ENCODE measurements at places on chromosomes 2 and 18.

DNA sequence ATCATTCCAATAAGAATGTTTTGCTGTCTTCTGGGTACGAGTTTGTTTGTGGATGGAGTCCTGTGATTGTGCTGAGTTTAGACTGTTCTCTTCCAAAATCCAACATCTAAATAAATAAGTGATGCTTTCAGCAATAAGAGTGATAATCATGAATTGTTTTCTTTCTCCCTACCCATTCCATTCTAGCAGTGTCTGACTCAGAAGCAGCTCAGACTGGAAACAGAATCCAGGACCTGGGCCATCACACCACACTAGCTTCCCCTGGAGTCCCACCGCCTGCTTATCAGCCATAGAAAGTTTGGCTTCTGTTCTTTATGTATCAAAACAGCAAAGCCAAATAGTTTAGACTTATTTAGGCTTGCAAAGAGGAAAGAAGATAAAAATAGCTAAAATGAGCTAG, 76.4 kb upstream of the CNGA3 start:
- DNase-seq, result no peak

- DNase-seq, result no peak
Measured at GRCh38 chr18:59881728-59882656, 17.8 kb upstream of the PMAIP1 start.

DNA sequence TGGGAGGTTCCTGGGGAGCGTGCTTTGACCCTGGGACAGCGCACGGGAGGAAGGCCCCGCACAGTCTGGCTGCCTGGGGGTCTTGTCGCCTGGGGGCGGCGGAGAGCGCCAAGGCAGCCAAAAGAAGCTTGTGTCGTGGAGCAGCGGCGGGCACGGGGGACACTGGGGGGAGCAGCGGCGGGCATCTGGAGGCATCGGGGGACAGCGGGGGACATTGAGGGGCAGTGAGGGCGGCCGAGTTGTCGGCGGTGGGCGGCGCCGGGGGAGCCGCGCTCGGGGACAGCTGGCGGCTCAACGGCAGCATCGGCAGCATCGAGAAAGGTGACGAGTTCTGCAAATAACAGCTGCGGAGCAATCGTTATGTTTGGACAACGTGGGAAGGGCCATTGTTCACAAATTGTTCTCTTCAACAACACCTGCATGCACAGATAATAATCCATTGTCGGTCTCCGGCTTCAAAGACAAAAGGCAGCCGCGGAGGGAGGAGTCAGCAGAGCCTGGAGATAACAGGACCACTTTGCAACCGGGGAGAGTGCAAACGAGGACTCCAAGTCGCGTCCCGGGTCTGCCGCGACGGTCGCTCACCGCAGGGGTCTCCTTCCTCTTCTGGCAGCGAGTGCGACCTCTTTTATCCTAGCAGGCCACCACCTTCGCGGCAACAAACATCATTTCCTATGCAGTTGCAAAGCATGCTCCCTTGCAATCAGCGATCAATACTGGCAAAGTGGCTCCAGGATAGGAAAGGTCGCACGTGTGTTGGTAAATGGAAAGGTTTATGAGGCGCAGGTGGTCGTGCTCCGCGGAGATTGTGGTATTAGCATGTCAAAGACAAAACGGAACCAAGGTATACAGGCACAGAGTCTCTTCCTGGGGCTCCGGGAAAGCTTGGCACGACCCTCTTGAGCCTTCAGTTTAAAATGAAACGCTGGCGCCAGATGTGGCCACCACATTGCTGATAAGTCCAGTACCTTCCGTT, 132.3 kb upstream of the DLX2 start:
- DNase-seq, result peak; percentile 24

DNA sequence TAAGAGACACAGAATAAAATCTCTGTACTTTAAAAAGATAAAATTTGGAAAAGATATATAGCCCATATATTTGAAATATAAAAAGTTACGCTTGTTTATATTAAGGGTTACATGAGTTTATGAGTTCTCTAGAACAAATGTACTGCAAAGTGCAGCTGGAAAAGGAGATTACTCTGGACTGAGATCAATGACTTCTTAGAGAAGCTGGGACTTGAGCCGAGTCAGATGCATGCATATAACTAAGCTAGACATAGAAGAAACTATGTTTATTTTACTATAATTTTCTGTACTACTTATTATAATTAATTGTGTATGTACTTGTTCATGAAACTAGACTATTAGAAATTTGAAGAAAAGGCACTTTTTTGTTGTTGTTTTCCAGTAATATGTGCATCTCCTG, 170.3 kb upstream of the NXPH2 start:
- no peak for DNase-seq

DNA sequence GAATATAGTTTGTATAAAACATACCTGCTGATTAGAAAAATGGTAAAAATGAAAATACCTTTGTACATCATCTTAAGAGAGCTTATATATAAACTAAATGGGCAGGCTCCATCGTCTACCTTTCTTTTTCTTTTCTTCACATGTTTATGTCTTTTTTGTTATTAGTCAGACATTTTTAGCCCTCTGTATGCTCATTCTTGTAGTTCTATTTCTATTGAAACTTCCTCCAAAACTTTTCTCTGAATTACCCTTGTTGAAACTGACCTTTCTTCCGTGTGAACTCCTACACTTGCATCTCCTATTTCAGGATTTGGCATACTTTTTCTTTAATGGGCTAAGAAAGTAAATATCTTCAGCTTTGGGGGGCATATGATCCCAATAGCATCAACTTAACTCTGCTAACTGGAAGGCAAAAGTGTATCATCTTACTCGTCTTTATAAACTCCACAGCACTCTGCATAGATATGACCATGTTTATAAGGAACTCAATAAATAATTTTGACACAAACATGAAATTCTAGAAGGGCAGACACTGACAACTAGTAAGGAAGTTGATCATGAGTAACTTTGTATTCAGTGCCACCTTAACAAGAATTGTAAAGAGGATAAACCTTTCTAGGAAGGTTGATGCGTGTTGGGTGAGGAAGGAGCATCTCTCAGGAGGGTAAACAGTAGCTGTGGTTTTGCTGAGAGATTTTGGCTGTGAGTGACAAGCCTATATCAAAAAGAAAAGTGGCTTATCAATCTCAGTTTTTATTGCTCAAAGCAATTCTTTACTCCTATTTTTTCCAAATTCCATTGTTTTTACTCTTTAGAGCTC, 127.6 kb downstream of the PIK3C3 start:
- no peak for DNase-seq

GRCh38 chr2:28419443-28420270, 27.0 kb downstream of the FOSL2 start:
- no peak for DNase-seq

DNA sequence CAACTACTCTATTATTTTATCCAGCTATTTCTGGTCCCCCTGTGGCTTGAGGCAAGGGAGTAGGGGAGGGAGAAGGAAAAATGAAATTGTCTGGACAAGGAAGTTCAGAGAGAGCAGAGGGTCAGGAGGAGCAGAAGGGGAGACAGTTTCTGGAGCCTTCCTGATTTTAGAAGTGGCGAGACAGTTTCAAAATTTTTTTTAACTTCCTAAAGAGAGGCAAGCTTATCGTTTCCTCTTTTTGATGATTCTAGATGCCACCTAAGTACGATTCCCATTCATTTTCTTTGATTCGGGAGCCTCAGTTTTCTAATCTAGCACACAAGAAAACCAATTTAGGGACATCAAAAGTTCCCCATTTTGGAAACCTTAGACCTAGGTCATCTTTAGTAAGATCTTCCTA, 96.9 kb upstream of the B3GNT2 start:
- DNase-seq, result no peak

- DNase-seq, result no peak
Measured at GRCh38 chr2:166593403-166593802, 99.4 kb upstream of the SCN7A start.

DNA sequence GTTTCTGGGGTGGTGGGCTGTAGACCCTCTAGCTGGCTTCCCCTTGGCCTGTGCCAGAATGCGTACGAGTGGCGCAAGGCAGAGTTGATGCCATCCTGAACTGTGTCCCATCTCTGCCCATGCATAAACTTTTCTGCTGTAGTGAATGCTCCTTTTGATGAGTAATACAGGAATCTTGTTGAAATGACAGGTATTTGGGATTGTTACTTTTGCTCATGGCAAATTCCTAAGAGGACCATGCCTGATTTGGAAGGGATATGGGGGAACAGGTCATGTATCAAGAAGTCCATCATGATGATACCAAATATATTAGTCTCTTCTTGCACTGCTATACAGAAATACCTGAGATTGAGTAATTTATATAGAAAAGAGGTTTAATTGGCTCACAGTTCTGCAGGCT, 648.0 kb downstream of the SLC4A3 start:
- no peak for DNase-seq

DNA sequence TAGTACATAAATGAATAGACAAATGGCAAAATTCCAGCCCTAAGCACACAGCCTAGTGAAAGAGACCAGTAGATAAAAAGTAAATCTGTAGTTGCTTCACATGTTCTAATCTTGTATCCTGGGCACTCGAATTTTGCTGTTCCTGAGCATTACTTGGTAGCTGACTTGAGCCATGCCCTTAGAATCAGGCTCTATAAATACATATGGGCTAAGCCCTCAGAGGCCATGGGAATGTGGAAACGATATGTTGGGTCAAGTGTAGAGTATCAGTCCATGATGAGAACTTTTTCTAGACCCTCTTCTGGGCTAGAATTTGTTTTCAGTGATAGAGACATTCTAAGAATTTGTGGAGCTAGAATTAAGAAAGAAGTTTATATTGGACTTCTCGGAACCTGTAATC, 21.9 kb downstream of the ELAC1 start:
- DNase-seq, result no peak

GRCh38 chr2:71734620-71735019, 281.3 kb downstream of the DYSF start:
- DNase-seq, result no peak

GRCh38 chr2:143192716-143193115, 63.5 kb downstream of the ARHGAP15 start:
- DNase-seq, result no peak

DNA sequence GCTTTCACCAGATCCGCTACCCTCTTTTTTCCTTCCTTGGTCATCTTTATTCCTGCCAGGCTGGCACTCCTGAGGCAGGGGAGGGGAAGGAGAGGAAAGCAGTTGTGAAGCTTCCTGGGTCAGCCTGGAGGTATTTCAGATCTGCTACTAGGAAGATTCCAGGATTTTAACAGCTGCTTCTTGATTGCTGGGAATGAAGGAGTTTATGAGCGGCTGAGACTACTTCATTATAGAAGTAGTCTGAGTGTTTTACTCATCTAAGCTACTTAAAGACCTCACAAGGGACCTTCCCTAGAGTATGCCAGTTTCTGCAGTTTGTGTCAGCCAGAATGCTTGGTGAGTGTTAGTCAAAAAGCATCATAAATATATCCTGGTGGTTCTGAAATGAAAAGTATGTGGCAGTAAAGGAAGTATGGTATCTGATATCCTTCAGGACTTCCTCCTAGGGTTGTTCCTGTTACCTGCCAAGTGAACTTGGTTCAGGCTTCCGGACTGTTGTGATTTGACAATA, 1.9 kb downstream of the TANC1 start:
- no peak for DNase-seq

GRCh38 chr2:16014041-16014787, 73.9 kb downstream of the MYCN start:
- DNase-seq, result no peak

GRCh38 chr2:9753276-9753600, 90.0 kb upstream of the TAF1B start:
- DNase-seq, result peak; percentile 47

- no peak for DNase-seq
Measured at GRCh38 chr18:6566338-6566911, 151.7 kb upstream of the L3MBTL4 start.

GRCh38 chr2:65499216-65499615, 66.8 kb upstream of the SPRED2 start:
- DNase-seq, result no peak

DNA sequence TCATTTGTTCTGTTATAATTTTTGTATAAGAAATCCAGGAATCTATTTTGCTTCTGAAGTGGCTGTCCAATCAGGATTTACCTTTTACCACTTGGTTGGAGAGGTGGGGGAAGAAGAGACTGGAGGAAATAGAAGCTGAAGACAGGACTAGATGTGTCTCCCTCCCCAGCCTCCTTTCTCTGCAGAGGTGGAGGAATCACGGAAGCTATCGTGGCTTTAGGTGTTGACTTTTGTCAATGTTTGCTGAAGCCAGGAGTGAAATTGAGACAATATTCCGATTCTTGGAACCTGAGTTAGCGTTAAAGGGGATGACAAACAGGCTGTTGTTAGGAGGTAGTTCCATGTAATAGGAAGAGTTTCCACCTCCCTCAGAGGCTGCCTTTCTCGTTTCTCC, 43.5 kb downstream of the PDCL3 start:
- DNase-seq, result no peak

- DNase-seq, result no peak
Measured at GRCh38 chr2:140274891-140275290, 1494.7 kb upstream of the NXPH2 start.

DNA sequence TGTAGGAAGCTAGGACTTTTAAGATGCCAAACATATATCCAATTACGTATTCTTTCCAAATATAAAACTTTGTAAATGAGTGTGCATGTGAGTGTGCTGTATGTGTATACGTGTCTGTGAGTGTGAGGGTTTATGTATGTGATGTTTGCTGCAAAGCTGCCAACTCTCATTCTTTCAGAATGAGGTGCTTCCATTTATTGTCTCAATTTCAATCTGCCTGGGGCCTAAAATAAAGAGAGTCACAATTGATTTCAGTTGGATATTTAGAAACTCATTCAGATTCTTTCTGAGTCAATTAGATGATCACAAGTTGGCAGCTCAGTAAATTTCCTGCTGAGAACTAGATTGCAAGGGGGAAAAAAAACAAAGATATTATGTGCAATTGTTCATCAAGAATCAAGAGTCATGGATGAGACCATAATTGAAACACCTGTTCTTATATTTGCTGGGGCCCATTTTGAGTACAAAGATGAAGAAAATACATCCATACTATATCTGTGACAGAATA, 621.2 kb upstream of the ACVR2A start:
- DNase-seq, result no peak

GRCh38 chr2:134079373-134079772, 174.5 kb upstream of the MGAT5 start:
- no peak for DNase-seq

DNA sequence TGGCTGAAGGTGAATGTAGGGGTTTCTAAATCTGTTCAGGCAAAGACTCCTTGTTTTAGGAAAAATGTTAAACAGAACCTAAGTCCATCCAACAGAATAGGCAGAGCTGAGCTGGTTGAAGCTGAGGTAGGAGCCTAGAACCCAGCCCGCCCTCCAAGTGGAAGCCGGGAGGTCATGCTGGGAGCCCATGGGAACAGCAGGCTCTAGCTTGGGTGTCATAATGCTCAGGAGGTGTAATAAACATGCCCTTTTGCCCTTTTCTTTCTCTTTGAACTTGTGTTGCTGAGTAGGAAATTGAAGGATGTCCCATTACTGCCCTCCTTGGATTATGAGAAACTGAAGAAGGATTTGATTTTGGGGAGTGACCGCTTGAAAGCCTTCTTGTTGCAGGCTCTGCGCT, 60.3 kb downstream of the ARMC9 start:
- DNase-seq, result no peak

DNA sequence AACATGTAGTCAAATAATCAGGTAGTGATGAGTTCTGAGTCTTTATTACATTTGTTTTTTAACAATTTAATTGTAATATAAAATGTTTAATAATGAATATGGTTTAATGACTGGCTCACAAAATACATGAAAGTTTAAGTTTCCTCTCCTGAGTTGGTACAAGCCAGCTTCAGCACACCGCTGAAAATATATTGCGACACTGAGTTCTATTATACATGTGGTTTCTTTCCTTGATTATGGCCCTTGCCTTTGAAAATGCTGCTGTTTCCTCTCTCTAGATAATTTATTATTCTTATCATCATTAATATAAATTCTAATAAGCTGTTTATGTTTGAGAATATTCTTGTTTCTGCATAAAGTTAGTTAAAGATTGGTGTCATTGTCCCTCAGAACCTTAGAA, 249.3 kb downstream of the PARD3B start:
- DNase-seq, result no peak
